ENCODE measurements at places on chromosomes 3 and 15. TPM values are rescaled to one million over a fixed set of nuclear protein-coding genes. Genes with fewer than 3 reads are reported as not detected.

Gene GPR27
- polyA plus RNA-seq = 3.6 TPM

Gene FBLN2
- 33.4 TPM for polyA plus RNA-seq

Gene ZNF660
- polyA plus RNA-seq = 27.0 TPM

Gene CPA3
- polyA plus RNA-seq = 0.33 TPM

Gene FOXB1
- polyA plus RNA-seq = not detected

Gene GPR62
- 0.18 TPM for polyA plus RNA-seq

Gene ILDR1
- polyA plus RNA-seq = 4.3 TPM

Gene ANKRD34C
- polyA plus RNA-seq = not detected

Gene SI
- not detected for polyA plus RNA-seq

Gene UACA
- polyA plus RNA-seq = 70.2 TPM

Gene INAFM2
- polyA plus RNA-seq = 21.4 TPM

Gene NAA80
- polyA plus RNA-seq = 6.1 TPM
